Hepatocyte (in vitro differentiated cells): ENCODE measurements at places on chromosomes 1 and 21.

- DNase-seq = no peak
These were observed 418.8 kb downstream of the PTPRU start for GRCh38 chr1:29655145-29655544.

- no peak for DNase-seq
These were observed 104.6 kb upstream of the ZC3H11B start for GRCh38 chr1:219717536-219717935.

DNA sequence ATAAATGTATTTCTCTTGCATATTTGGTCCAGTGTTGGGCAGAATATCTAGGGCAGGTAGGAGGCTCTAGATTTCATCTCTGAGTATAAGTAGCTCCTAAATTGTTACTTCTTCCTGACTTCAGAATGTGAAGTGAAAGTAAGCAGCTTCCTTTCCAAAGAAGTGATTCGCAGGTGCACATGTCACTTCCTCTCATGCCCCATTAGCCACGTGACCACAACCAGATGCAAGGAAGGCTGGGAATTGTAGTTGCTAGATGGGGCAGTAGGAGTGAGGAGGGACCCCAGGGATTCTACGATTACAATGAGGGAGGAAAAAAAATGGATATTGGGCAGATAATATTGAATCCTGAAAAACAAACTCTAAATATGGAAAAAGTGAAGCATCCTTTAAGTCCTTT lies 113.2 kb upstream of the CYYR1 start:
- DNase-seq = no peak

DNA sequence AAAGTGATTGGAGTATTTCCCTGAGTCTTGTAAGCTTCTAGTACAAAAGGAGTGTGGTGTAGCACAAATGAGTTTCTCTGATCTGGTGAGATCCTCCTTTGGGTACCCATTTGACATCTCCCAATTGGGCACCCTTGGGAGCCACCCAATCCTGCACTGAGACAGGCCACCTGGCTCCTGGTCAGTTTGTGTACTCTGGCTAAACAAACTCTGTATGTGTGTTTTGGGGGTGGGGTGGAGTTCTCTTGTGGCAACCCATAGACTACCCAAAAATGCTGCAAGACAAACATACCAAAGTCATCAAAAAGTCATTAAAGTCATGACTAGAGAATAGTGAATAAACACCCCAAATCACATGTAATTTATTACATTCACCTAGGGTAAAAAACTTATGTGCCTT lies 8.4 kb upstream of the HIVEP3 start:
- no peak for DNase-seq
